Glomerular endothelial cell (primary cell): ENCODE measurements at places on chromosomes 11 and 22. TPM values are rescaled to one million over a fixed set of nuclear protein-coding genes. Genes with fewer than 3 reads are reported as not detected.

Gene DRICH1
- not detected in 2 replicates for total RNA-seq

Gene PHF21B
- not detected in 2 replicates for total RNA-seq

Gene CCDC89
- 0.58 and 0.63 TPM in 2 replicates for total RNA-seq

Gene SCGB1C1
- not detected in 2 replicates for total RNA-seq

Gene POU2AF2
- total RNA-seq, result not detected in 2 replicates

Gene HEPN1
- 0.18 TPM in 1 of 2 replicates, not detected in the other for total RNA-seq
